ENCODE measurements at places on chromosomes 11 and 22.
A peak's percentile ranks its signal among the peaks of the same experiment; 100 is the strongest.

- no peak for DNase-seq
Measured at GRCh38 chr22:33299245-33299956, 241.2 kb upstream of the SYN3 start.

DNA sequence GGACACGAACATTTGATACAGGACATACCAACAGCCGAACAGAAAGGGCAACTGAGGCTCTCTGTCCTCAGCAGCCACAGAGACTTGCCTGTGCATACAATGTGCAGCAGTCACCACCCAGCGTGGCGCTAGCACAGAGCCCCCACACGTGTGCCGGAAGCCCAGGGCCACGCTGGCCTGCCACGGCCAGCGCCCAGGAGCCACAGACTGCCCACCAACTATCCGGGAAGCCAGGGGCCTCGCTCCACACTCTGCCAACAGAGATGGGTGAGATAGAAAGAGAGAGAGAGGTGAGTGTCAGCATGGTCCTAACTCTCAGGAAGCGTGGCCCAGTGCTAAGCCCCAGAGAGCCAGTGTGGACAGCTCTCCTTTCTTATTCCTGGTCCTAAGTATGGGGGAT is 11.7 kb downstream of the TMPRSS5 start:
- no peak for DNase-seq

DNA sequence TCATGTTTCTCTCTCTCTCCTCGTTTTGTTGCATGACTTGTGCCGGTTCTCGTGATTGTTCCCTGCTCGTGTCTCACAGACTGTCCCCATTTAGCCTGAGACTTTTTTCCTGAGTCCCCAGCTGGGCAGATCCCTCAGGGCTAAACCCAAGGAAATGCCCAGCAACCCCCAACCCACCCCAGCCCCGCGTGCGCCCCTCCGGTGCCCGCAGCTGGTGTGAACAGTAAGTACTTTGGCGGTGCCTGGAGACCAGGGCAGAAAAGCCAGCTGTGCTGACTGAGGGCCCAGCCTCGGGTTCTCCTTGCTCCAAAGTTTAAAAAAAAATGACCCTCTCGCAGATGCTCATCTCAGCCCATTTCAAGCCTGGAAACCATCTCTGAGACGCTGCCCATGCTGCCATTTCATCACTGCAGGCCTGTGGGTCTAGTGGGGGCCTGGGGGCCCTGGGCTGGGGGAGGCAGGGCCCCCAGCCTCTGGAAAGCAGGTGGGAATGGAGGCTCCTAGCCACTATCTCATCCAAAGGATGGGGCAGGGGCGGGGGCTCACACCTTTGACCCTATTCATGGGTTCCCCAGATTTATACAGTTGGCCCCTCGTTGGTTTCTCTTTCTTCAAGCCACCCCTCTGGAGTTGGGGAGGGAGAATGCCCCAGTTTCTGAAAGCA is 41.8 kb downstream of the KCNC1 start:
- no peak for DNase-seq

GRCh38 chr11:46075168-46075567 is 46.1 kb downstream of the PHF21A start:
- DNase-seq, result no peak

DNA sequence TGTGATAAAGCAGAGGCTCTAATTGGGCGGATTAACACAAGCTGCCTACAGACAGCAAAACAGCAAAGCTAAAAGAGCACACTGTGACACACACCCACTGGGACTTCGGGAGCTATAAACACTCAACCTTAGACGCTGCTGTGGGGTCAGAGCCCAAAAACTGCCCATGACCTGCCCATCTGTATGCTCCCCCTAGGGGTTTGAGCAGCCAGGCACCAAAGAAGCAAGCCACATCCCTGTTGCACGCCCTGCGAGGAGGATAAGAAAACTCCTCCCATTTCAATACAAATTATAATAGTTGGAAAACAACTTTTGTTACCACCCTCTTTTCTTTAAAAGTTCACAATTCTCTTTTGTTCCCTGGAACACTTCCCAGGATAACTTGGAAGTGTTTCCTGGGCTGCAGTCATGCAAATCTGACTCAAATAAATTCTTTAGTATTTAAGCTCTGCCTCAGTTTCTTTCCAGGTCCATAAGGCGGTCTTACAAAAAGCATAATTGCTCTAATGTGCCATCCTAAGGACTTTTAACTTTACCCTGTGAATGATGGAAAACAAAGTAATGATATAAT is 86.4 kb downstream of the DLG2 start:
- DNase-seq, result no peak

DNA sequence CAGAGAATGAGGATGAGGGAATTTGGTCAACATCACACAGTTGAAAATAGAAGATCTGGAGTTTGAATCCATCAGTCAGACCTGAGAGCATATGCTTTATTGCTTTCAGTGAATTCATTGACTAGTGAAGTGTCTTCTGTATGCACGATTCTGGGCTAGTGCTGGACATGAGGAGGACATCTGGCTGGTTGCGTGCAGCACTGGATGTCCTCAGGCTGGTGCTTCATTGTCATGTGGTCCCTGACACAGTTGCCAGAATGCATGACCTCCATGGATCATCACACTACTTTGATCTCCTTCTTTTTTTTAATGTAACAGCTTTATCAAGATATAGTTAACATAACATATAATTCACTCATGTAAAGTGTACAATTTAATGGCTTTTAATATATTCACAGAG is 44.5 kb upstream of the MMP7 start:
- no peak for DNase-seq

- no peak for DNase-seq
Measured at GRCh38 chr11:9761441-9761945, 97.6 kb downstream of the SWAP70 start.

DNA sequence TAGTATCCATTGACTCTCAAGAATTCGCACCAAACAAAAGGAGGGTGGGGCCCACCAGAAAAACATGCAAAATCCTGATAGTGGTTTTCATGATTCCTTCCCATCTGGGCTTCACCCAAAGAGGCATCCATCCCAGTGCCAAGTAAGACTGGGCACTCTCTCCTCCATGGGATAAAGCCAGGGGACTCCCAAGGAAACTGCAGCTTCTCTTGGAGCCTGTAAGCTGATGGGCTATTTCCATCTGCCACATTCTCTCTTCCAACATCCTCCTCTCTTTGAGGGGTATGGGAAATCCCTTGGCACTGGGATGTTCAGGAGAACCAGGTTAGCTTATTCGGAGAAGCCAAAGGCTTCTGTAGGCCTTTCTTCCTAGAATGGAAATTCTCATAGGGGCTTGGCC is 10.8 kb downstream of the OPCML start:
- DNase-seq, result no peak

- DNase-seq, result no peak
Measured at GRCh38 chr22:40237241-40237640, 59.5 kb downstream of the TNRC6B start.

GRCh38 chr11:100872951-100873740 is 186.1 kb downstream of the ARHGAP42 start:
- no peak for DNase-seq

DNA sequence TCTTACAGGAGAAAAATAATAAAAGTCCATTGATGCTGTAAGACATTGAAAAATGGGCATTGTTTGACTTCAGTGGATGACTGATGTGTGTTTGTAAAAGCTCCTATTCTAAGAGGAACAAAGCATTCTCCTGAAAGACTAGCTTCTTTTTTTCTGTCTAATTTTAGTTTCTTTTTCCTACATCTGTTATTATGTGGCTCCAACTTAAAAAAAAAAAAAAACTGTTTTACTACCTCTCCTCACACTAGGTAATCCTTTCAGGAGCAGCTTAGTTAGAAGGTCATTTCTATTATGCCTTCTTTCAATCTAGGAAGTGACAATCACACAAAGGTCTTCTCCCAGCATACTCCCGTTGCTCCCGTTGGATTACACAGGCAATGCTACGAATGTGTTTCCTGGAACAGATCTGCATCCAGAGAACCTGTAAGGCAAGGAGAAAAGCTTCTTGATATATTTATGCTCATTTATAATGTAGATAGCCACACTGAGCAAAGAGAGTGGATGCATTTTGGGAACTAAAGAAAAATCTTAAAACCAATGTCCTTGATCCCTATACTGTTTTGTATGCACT is 595.1 kb upstream of the CCDC179 start:
- no peak for DNase-seq

GRCh38 chr11:3136546-3137455 is 28.3 kb downstream of the OSBPL5 start:
- peak; percentile 15 for DNase-seq

DNA sequence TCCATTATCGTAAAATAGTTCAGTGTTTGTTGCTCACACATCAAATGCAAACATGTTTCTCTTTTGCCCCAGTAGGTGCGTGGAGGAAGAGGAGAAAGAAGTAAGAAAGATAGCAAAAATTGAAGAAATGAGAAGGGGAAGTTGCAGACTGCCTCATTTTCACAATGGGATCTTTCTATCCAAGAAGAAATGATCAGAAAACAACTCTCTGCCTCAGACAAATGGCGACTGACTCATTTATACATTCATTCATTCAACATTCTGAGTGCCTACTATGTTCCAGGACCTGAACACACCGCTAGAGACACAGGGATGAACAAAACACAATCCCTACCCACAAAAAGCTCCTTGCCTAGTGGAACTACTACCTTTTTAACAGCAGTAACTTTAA is 367 bp downstream of the HPS5 start:
- no peak for DNase-seq

DNA sequence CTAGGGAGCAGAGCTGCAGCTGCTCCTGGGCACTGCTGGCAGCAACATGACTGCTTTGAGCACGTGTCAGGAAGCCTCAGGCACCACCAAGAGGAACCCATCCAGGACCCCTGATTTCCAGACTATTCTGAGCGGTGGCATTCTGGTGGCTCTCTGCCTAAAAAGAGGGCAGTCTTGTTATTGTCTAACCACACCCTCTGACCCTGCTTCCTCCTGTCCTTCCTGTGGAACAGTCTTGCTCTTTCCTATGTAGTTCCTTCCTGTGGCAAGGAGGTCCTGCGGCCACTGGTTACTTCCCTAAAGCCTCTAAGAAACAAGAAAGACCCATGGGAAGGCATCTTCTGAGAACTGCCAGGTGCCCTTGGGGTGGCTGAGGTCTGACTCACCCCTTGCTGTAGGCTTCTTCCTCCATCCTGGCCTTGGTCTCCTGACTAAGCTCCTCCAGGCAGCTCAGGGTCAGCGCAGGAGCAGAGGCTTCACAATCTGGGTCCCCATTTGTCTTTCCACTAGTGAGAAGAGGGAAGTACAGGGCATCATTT is 13.1 kb upstream of the LYVE1 start:
- no peak for DNase-seq

GRCh38 chr11:65381716-65382032 is 772 bp downstream of the SLC25A45 start:
- no peak for DNase-seq

DNA sequence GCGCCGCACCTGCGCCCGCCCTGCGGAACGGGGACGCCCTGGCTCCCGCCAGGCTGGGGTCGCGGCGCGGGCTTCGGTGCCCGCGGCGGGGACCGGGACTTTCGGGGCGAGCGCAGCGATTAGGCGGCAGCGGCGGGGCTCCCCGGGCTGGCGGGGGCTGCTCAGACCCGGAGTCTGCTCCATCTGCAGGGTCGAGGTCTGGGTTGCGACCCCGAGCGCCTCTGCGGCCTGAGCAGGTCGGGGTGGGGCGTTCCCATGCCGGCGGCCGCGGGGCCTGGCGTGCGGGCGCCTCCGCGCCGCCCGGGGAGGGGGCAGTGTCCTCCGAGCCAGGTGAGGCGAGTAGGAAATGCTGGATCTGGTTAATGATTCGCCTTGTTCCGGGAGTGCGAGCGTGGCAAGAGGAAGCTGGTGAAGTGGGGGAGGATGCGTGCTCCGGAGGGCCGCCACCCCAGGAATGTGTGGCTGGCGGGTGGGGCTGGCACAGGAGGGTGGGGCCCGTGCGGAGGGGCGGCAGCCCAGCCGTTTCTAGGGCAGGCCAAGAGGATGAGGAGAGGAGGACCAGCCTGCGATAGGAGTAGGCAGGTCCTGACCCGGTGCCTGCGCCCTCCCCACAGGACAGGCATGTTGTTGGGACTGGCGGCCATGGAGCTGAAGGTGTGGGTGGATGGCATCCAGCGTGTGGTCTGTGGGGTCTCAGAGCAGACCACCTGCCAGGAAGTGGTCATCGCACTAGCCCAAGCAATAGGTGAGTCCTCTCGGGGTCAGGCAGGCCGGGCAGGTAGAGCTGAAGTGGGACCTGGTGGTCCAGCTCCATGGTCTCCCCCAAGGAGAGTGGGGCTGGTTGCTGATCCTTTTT is 606 bp downstream of the RASSF7 start:
- DNase-seq, result peak; percentile 49

DNA sequence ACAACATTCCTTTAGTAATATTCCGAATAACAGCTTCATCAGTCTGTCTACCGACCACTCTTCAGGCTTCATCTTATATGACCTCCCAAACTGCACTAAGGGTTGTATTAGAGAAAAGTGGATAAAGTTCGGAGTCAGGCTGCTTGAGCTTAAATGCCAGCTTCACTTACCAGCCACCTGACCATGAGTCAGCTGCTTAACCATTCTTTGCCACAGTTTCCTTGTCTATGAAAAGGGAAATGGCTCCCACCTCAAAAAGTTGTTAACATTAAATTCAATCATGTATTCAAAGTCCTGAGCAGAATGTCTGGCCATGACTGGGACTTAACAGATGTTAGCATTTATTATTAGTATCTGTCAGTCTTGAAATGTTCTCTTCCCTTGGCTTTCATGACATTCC is 20.9 kb downstream of the LIMK2 start:
- no peak for DNase-seq

DNA sequence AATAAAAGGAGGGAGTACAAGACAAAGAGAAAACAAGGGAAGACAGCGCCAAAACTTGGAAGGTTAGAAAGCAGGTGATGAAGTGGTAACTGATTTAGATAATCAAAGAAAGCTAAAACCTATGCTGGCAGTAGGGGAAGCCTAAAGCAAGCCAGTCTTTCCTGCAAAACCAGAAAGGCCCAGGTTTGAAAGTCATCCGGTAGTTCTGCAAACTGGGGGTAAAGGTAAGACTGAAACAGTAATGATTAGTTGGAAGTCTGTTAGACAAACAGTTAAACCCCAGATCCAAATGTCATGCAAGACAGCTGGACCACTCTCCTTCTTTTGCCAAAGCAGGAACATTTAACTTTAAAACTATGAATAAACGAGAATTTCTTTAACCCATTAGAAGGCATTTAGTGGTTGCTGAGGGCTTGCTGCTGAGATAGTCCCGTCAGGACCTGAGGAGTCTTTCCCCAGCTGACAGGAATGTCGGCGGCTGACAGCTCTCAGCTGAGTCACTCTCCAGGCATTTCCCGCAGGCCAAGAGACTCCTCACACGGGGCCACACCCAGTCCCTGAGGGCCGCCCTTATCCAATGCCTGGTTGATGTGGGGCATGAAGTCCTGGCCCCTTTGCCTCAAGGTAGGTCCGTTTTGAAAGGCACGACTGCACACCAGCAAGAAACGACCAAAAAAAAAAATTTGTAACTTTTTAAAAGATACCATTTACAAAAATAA is 36.3 kb upstream of the CFAP300 start:
- DNase-seq, result peak; percentile 64

GRCh38 chr11:112321501-112322172 is 61.0 kb upstream of the PLET1 start:
- DNase-seq, result no peak

DNA sequence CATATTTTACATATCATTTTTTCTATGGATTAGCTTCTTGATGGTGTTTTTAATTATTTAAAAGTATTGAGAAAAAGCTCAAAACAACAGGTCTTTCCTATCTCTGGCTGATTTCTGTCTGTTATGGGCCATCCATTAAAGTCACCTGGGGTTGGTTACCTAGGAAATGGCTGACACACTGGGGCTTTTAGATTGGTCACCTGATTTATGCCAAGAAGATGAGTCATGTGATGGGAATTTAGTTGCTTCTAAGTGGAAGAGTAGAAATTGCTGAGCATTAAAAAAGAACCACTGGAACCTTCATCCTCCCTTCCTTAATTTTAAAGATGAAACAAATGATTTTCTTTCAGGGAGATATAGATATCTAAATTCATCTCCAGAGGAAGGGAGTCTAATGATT is 48.8 kb upstream of the LARGE1 start:
- no peak for DNase-seq
